Activated T-cell treated with anti-CD3 and anti-CD28 coated beads, Interleukin-2, amount 50 U/mL, for 1 hour (primary cell): ENCODE measurements at places on chromosomes 5 and 9.
A peak's percentile ranks its signal among the peaks of the same experiment; 100 is the strongest.

GRCh38 chr5:79791843-79792242 lies 102.2 kb downstream of the CMYA5 start:
- DNase-seq = no peak

DNA sequence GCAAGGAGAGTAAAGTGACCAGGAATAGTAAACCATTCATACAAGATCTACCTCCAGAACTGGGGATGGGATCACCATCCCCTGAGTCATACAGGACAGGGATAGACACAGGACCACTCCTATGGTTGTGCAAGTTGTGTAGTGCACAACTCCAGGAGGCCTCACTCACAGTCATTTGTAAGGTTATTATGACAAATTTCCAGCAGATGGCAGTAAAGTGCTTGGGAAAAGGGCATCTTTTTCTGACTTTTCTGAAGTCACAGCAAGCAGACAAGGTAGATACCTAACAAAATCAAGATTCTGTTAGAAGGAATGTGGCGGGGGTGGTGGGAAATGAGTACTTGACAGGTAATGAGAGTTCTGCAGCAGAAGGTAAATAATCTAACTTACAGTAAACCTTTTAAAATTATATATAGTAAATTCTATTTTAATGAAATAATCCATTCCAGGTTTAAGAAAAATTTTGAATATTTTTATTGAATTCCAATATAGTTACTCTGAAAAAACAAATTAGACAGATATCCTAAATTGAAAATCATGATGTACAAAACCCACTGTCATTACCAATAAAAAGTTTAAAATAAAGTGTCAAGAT lies 16.7 kb upstream of the KIF27 start:
- DNase-seq = no peak

DNA sequence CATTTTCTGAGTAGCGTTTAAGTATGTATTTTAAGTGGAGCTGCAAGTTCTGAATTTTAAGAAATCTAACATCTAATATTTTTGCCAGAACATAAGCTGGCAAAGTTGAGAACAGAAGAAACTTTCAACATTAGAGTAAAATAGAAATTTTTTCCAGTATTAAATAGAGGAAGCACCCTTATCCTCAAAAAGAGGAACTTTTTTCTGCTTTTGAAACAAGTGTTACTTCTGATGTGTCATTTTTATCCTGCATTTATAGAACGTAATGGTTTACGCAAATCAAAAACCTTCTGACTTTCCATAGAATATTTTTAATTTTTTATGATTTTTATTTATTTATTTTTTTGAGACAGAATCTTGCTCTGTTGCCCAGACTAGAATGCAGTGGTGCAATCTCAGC lies 21.8 kb downstream of the ZBED3 start:
- no peak for DNase-seq

- no peak for DNase-seq
Observed at GRCh38 chr5:133932441-133933168, 35.8 kb downstream of the C5orf15 start.

DNA sequence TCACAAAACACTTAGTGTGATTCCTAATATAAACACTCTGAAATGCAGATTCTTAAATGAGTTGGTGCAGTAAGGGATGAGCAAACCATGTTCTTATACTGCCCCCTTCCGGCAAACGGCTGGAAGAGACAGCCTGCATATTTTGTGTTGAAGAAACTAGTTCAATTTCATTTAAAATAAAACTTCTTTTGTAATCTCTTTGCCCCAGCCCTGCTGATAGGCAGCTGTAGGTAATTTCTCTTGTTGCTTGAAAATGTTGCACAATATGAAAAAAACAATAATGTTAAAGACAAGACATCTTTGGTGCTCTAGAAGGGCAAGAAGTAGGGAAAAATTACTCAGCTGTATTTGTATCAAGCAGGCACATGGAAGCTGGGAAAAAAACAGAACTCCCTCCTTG lies 89.7 kb upstream of the CCNG1 start:
- DNase-seq = peak; percentile 27

DNA sequence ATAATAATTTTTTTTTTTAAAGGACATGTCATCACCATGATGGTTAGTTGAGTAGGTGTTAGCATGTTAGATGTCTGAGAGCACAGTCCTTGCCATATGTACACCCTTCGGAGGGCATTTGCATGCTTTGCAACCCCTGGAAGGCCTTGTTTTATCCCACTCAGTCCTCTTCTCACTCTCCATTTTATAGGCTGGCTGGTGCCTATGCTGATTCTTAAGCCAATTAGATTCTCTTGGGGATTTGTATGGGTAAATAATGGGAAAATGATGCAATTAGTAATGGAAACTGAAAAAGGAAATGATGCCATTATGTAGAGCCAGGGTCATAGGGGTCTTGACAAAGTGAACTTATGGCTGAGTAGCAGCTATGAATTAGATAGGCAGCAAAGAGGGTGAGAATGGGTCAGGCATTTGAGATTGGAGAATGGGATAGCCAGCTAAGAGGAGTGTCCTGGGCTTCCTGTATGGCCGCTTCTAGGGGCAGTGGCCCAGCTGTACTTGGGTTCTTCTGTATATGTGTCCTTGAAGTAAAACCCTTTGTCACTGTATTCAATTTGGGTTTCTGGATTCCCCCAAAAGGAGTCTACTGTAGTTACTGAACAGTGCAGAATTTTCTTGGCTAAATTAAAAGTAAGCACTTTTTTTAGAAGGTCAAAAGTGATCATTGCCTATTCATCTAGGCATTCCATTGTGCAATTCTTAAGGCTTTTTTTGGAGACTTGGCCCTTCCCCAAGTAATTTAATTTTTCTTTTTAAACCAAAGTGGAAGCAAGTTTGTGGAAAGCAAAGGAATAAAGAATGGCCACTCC lies 31.6 kb downstream of the LRRTM2 start:
- no peak for DNase-seq

- no peak for DNase-seq
Observed at GRCh38 chr9:95653246-95653645, 136.5 kb upstream of the PTCH1 start.

DNA sequence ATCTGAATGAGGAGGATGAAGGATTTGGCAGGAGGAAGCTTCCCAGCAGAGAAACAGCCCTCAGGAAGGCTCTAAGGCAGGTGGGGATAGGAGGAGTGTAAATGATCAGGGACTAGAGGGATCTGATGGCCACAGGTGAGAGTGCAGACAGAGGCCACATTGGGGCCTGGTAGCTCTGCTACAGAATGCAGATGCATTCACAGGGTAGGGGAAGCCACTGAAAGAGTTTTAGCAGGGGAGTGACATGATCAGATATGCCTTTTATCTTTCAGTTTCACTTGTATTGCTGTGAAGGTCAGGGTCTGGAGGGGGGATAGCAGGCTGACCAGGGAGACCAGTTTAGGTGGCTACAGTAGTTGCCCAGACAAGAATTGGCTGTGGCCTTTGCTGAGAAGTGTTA lies 3.0 kb downstream of the TXNDC15 start:
- DNase-seq = no peak

- no peak for DNase-seq
Observed at GRCh38 chr9:4055032-4055431, 244.8 kb downstream of the GLIS3 start.

GRCh38 chr9:114399381-114399780 lies 11.6 kb upstream of the AKNA start:
- no peak for DNase-seq

DNA sequence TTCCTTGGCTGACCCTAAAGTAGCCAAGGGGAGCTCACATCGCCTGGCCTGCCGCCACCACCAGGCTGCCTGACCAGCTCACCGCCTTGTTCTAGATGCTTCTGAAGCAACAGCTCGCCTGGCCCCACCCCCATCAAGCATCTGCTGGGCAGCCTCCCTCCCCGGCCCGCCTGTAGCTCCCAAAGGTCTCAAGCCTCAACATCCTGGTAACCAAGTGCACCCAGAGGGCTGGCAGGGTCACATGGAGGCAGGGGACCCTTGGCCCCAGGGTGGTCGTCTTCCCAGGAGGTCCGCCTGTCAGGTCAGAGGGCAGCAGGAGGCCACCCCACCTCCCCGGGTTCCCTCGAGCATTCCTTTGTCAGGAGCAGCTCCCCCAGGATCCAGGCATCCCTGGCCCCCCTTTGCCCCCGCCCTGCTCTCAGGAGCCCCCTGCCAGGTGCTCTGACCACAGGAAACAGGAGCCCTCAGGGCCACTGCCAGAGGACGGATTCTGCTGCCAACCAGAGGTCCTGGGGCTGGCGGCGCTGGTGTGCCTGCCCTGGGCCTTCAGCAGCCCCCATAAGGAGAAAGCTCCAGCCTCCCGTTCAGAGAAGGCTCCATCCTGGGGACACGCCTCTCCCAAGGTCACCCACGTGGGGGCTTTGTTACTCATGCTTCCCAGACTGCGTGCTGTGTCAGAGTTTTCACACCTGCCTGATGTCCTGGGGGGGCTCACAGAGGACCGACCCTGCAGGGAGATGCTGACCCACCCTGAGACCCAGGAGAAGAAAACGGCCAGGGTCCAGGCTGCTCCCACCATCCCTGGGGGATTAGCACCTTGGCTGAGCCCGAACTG lies 3.5 kb upstream of the LRRC14B start:
- DNase-seq = no peak

DNA sequence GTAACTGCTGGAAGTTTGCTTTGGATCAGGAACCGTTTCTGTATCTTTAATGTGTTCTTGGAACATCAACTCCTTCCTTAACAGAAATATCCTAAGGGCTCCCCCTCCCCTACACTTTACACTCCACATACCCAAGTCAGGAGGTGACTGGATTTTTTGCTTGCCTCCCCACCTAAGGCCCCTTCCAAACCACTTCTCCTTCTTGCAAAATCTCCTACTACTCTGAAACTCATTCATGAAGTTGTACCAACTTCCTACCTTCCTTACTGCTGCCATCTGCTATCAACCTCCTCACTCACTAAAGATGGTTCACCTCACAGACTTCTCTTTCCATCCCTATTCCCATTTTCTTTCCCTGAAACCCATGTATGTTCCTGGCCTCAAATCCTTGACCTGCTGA lies 16.1 kb downstream of the TXN start:
- DNase-seq = no peak

- no peak for DNase-seq
Observed at GRCh38 chr5:4553978-4554377, 586.2 kb upstream of the ADAMTS16 start.

DNA sequence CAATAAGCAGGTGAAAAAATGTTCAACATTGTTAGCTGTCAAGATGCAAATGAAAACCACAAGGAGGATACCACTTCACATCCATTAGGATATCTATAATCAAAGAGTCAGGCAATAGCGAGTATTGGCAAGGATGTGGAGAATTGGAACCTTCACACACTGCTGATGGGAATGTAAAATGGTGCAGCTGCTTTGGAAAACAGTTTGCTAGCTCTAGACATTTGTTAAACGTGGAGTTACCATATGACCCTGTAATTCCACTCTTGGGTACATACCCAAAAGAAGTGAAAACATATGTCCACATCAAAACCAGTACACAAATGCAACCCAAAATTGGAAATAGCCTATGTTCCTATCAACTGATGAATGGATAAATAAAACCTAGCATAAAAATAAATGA lies 37.4 kb downstream of the SCAMP1 start:
- DNase-seq = no peak

GRCh38 chr9:123487944-123488548 lies 132.0 kb downstream of the CRB2 start:
- DNase-seq = no peak
